Adrenal gland (tissue), 19 donors: ENCODE measurements at places on chromosomes 12 and 14. TPM values are rescaled to one million over a fixed set of nuclear protein-coding genes. Genes with fewer than 3 reads are reported as not detected.

GRCh38 chr12:33706927-33707326 lies 267.3 kb upstream of the SYT10 start:
- DNase-seq: no peak

DNA sequence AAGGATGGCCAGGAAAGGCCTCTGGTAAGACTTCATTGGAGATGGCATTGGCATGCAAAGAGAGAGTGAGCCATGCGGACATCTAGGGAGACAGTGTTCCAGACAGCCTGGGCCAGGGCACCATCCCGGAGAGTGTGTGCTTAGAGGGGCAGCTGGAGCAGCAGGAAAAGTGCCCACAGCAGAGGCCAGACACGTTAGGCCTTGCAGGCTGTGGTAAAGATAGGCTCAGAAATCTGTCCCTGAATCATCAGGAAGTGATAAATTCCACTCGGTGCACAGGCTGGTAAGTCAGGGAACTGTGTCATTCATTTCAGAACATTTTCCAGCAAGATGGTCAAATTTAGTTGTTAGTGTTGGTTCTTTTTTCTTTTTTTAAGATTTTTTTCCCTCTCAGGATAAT lies 8.8 kb downstream of the GALNT16 start:
- DNase-seq: peak; percentile 25

ARHGAP9 gene
- total RNA-seq: 25.9 TPM

DNA sequence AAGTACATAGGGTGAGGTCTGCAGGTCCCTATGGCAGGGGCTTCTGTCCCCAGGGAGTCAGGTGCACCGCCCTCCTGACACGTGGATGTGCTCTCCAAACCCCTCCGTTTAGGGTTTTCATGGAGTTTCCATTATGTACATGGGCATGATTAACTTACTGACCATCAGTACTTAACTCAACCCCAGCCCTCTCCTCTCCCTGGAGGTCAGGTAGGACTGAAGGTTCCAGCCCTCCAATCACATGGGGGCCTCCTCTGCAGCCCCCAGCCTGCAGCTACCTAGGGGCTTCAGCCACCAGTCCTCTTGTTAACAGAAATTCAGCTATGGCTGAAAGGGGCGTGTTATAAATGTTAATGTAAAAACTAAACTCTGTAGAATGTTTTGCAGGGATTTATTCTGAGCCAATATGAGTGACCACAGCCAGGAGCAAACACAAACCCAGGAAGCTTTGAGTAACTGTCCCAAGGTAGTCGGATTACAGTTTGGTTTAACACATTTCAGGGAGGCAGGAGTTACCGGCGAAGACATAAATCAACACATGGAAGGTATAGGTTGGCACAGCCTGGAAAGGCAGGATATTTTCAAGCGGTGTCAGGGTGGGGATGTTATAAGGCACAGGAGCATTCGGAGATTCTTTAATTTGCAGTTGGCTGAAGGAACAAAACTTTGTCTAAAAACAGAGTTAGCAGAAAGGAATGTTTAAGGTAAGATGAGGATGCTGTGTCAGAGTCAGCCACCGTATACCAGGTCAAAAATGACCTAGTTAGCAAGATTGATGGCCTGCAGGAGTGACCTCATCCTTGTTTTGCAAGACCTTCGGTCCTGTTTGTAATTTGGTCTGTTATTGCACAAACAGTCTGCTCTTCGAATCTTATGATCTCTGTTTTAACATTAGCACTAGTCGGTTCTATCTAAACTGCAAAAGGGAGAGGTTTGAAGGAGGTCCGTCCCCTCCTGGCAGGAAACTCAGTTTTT lies 75.2 kb downstream of the TNFAIP2 start:
- DNase-seq: peak; percentile 81

DNA sequence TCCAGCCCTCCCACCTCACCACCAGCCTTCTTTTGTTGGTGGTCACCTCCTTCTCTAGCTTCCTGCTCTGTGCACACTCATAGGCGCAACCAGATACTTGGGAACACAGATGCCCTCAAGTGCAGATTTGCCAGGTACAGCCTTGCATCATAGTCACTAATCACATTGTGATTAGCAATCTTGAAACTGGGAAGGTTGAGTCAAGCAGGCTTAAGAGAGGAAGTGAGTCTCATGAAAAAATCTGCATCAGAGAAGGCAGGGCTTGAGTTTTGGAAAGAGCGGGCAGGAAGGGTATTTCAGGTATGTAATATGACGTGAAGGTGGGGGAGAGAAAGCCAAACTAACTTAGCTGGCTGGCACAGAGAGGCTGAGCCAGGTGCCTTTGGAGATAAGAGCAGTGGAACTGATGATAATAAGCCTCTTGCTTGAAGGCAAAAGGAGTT lies 2.7 kb upstream of the RABGGTA start:
- no peak for DNase-seq

PAPLN gene
- 8.7 TPM for total RNA-seq

KCNC2 gene
- not detected for total RNA-seq
